Neural progenitor cell (in vitro differentiated cells): ENCODE measurements at places on chromosomes 16 and 17. TPM values are rescaled to one million over a fixed set of nuclear protein-coding genes. Genes with fewer than 3 reads are reported as not detected.

The CMTM3 gene
- total RNA-seq = 18.3 and 47.4 TPM in 2 replicates

The DNAAF8 gene
- total RNA-seq = not detected in 2 replicates

The TP53TG3F gene
- total RNA-seq = not detected in 2 replicates

The TRIM47 gene
- total RNA-seq = 0.90 and 1.3 TPM in 2 replicates

The MARCHF10 gene
- 0.46 and 0.51 TPM in 2 replicates for total RNA-seq

The OGFOD1 gene
- total RNA-seq = 65.8 and 73.4 TPM in 2 replicates

The SLC5A10 gene
- not detected in 2 replicates for total RNA-seq

The DGKE gene
- total RNA-seq = 4.5 and 7.5 TPM in 2 replicates

The PDILT gene
- not detected in 2 replicates for total RNA-seq

The MRPL58 gene
- total RNA-seq = 50.8 and 52.8 TPM in 2 replicates

The C17orf100 gene
- 3.8 and 3.9 TPM in 2 replicates for total RNA-seq

The STRADA gene
- 46.6 and 69.6 TPM in 2 replicates for total RNA-seq

The DUSP3 gene
- 18.2 and 20.8 TPM in 2 replicates for total RNA-seq

The SYCE1L gene
- total RNA-seq = 2.5 and 4.2 TPM in 2 replicates

The ZNF652 gene
- total RNA-seq = 45.6 and 55.7 TPM in 2 replicates

The CDK3 gene
- 3.0 and 6.8 TPM in 2 replicates for total RNA-seq

The CDYL2 gene
- 4.8 and 4.9 TPM in 2 replicates for total RNA-seq

The FOXF1 gene
- not detected in 2 replicates for total RNA-seq

The ICAM2 gene
- not detected in 2 replicates for total RNA-seq

The IKZF3 gene
- total RNA-seq = under 0.01 TPM in 1 of 2 replicates, not detected in the other

The ABCA10 gene
- total RNA-seq = 0.09 and 0.21 TPM in 2 replicates

The SLFN13 gene
- total RNA-seq = 0.31 and 0.88 TPM in 2 replicates

The GCGR gene
- total RNA-seq = not detected in 2 replicates

The OR3A3 gene
- not detected in 2 replicates for total RNA-seq

The CHST5 gene
- total RNA-seq = 0.37 TPM in 1 of 2 replicates, not detected in the other

The GRIN2A gene
- total RNA-seq = 1.6 and 1.8 TPM in 2 replicates

The ZP2 gene
- not detected in 2 replicates for total RNA-seq

The AIPL1 gene
- 0.37 and 2.3 TPM in 2 replicates for total RNA-seq

The KDM6B gene
- total RNA-seq = 6.8 and 12.3 TPM in 2 replicates

The CA4 gene
- 14.1 TPM in 2 replicates for total RNA-seq
